Anterior cingulate cortex (tissue), 58 donors: ENCODE measurements at places on chromosomes 16 and 17.

GRCh38 chr17:66165537-66166123, 26.3 kb downstream of the CEP112 start:
- DNase-seq = no peak

DNA sequence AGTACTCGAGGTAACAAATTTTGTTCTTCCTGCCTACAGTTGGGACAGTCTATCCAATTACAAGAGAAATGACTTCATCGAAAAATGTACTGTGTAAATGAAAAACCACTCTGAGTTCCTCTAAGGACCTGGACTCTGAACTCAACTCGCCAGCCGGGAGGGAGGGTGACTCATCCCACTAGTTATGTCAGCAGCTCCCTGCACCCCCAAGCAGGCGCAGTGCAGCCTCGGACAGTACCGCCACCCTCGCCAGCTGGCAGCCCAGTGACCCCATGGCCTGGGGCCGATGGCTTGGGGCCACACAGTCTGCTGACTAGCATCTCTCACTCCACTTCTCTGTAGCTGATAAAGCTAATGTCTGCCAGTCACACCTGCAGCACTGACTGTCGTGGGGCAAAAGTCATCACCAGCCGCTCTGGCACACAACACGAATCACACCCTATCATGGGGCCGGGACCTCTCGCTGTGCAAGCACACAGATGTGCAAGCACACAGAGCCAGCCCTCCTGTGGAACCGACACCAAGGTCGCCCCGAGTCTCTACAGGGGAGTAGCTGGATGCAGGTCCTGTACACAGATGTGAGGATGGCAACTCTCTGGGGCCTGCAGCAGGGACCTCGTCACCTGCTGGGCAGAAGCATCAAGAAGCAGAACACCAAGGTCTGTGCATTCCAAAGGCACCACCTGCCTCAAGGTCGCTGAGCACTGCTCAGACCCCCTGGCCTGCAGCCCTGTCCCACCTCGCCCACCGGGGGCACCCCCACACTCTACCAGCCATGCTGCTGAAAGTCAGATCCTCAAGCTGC, 5.7 kb downstream of the CSNK1D start:
- DNase-seq = peak; percentile 71

GRCh38 chr16:73213732-73214455, 166.0 kb upstream of the ZFHX3 start:
- no peak for DNase-seq

GRCh38 chr17:30393491-30393890, 14.8 kb downstream of the CPD start:
- no peak for DNase-seq

DNA sequence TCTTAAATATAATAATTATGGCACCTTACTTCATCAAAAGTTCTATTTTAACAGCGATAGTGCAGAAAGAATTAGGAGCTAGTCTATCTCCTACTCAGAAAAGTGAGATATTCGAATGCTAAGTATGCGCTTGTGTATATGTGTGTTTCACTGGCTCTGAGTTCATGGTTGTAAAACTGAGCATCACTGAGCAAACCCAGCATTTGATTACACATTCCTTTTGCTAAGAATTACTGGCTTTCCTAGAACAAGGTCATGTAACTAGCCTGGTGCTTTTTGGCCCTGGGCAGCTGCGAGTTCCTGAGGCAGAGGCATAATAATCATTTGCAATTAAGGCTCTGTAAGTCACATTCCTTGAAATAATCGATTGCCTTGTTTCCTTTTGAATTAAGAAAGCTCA, 157.2 kb downstream of the SNX29 start:
- no peak for DNase-seq

GRCh38 chr17:66906321-66907278, 57.9 kb upstream of the CACNG4 start:
- peak; percentile 55 for DNase-seq

DNA sequence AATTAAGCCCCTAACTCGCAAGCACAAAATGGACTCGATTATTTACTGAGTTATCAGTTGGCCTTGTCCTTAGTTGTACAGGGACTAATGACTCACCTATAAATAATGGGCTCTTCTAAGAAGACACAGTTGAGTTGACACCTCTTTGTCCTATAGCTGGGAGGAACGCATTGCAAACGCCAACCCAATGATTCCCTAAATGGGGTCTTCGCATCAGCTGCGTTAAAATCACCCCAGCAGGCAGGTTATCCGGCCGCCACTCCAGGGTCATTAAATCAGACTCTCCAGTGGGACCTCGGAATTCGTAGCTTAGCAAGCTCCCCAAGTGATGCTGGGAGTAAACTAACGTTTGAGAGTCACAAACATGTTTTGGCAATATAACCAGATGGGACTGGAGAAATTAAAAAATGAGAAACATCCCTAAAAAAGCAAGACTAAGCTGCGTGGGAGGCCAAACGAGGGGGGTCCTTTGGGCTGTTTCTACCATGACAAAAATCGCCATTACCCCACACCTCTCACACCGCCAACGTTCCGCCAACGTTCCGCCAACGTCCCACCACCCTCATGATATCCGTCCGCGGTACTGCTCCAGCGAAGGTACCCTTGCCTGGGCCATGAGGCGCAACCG, 932 bp upstream of the NFE2L1 start:
- no peak for DNase-seq

- DNase-seq = no peak
These were observed 11.0 kb downstream of the GRIN2A start for GRCh38 chr16:10171221-10171620.

- DNase-seq = no peak
These were observed 110.8 kb upstream of the ZNF750 start for GRCh38 chr17:82950525-82951102.

GRCh38 chr17:37294888-37295287, 80.9 kb upstream of the C17orf78 start:
- DNase-seq = no peak

DNA sequence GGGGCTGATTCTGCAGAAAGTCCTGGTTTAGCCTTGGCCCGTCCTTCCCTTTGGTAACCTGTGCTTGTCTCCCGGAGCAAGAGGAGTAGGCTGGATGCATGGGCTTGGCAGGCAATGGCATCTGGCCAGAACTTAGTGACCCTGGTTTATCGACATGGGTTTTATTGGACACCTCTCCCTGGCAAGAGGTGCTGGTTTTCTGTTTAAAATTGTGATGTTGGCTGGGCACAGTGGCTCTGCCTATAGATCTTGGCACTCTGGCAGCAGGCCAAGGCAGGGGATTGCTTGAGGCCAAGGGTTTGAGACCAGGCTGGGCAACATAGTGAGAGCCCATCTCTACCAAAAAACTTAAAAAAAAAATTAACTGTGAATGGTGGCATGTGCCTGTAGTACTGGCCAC, 31.2 kb downstream of the SLC12A3 start:
- no peak for DNase-seq
